ENCODE measurements at places on chromosomes 7 and 10.

- no peak for DNase-seq
These were observed 33.2 kb downstream of the STK32C start for GRCh38 chr10:132274581-132274980.

GRCh38 chr10:101214446-101215396, 14.5 kb downstream of the LBX1 start:
- DNase-seq, result peak; percentile 53

DNA sequence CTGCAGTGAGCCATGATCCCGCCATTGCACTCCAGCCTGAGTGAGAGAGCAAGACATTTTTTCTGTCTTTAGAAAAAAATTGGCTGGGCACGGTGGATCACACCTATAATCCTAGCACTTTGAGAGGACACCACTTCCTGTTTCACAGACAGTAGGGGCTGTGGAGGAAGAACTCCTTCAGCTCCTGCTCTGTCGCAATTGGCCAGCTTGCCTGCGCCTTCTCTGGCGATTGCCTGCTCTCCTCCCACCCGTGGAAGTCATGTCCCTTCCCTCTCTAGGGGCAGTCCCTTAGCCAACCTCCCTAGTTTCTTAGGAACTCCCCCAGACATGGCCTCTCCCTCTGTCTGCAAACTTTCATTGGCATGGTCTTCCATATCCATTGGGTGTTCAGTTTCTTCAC, 8.7 kb downstream of the PDSS1 start:
- no peak for DNase-seq

DNA sequence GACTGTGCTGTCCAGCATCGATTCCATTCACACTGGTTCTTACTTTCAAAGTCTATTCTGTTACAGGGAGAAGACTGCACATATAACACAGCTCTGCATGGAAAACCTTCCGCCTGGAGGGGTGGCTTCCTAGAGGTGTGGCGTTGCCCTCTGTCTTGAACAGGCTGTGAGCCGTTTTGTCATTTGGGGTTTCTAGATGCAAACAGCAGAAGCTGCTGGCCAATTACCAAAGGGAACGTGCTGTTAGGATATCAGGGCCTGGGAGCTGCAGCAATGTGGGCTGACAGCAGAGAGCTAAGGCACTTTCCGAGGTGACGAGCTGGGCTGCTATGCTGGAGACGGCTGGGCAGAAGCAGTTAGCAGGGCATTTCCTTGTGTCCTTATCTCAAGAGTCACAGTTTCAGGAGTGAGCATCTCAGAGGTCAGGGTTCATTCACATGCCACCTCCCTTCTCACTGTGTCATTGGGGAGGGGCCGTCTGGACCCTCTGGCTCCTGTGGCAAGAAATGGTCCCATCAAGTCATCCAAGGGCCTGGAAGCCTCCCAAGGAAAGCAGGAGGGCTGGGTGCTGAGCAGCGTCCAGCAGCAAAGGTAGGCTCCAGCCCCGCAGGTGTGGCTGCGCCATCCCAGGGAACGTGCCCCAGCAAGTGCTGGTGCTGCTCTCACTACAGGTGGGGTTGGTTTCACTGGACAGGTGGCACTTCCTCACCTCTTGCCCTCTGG, 106.5 kb downstream of the WDR37 start:
- DNase-seq, result no peak

DNA sequence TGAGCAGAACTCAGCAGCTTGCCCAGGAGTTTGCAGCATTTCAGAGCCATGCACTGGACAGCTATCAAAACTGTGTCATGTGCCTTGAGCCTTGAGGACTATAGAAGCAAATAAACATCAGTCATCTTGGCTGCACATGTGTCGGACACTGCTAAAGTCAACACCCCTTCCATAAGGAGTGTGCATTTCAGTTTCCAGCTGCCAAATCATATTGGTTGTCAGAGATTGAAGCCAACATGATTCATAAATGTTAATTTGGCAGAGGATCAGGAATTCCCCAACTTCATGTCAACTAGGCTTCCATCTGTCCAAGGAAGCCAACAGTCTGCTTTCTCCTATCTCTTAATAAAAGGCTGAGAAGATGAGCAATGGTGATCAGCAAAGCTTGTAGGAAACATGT, 32.8 kb downstream of the SLC16A12 start:
- DNase-seq, result peak; percentile 55

- DNase-seq, result no peak
These were observed 4.9 kb downstream of the FAM53B start for GRCh38 chr10:124739119-124739921.

DNA sequence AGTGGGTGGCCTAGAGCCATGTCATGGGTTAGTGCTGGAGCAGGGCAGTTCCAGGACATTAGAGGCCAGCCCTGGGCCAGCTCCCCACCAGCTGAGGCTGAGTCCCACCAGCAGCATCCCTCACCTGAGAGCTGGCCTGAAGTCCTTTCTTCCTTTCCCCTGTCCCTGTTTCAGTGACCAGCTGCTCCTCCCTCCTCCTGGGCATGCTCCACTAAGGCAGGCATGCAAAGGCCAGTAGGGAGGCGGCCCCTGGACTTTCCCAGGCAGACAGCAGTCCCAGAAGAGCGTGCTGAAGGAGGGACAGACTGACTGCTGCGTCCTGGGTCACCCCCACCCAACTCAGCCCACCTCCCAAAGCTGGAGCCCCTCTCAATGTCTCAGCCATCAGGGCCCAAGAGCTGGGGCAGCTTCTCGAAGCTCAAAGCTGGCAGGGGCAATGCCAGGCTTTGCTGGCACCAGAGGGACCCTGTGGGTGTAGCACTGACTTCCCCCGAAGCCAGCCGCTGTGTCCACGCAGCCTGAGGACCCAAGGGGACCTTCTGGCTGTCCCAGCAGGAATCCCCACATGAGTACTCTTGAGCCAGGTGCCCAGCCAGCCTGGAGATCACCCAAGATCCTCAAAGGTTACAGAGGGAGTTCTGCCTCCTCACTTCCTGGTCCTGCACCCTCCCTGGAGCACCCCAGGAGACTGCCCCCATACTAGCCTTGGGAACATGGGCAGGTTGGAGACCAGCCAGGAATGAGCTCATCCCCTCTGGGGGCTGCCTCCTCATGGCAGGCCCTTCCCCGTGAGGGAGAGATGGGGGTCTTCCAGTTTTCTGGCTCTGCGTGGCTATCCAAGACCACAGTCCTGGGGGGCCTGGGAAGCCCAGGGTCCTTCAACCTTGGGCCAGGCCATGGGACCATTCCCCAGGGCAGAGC, 35.2 kb upstream of the RET start:
- no peak for DNase-seq

DNA sequence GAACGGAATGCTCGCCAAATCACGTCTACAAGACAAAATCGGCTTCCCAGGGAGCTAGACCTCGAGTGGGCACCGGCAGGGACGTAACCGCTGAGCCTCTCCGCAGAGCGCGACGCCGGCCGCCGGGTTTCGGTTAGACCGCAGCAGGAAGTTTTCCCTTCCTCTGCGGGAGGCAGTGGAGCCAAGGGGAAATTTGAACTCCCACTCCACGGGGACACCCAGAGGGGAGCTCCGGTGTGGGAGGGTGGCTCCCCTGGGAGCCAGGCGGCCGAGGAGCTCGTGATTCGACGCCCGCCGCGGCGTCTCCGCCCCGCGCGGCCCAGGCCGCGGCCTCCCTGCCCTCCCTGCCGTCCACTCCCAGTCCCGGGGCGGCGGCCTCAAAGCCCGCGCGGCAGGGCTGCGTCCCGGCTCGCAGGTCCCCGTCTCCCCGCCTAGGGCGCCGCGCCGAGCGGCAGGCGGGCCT, 426 bp downstream of the SYPL1 start:
- DNase-seq, result peak; percentile 95

- no peak for DNase-seq
These were observed 443.2 kb upstream of the SEMA3A start for GRCh38 chr7:84637568-84638338.

GRCh38 chr10:117885206-117885829, 161.4 kb downstream of the RAB11FIP2 start:
- no peak for DNase-seq

DNA sequence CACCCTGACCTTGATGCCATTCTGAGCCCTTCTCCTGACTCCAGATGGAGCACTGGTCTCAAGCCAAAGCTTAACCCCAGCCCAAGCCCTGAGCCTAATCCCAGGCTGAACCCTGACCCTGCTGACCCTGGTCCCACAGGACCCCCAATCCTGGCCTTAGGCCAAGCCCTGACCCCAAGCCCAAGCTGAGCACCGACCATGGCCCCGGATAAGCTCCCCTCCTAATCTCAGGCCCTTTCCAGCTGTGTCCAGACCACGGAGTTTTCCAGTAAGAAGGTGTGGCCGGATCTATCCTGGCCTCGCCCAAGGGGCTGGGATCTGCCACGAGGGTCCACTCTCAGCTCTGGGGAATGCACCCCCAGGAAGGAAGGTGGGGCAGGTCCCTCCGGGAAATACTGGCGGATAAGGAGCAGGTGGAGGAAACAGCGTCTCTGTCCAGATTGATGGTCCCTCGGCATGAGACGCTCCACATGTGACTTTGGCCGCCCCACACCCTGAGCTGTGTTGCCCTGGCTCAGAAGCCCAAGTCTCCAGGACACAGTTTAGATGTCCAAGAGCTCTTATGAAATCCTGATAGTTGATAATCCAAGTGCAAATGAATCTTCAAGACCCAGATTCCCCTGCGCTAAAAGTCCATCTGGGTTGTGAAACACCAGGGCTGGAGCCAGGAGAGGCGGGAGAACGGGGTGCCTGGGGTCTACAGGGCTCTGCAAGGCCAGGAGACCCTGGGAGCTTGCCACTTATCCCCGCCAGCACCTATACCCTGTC, 10.4 kb downstream of the ELN start:
- no peak for DNase-seq

Data from left lung (tissue), 14 donors.